Hindlimb muscle (tissue), 1 donor: ENCODE measurements at places on chromosomes 12 and 14. TPM values are rescaled to one million over a fixed set of nuclear protein-coding genes. Genes with fewer than 3 reads are reported as not detected.

Gene KRT72
- not detected for polyA plus RNA-seq

Gene GYS2
- polyA plus RNA-seq = 0.06 TPM

Gene WSCD2
- 1.7 TPM for polyA plus RNA-seq

Gene ADAM20
- polyA plus RNA-seq = 0.12 TPM

Gene ZNF891
- 2.4 TPM for polyA plus RNA-seq

Gene CMA1
- polyA plus RNA-seq = not detected

Gene NTF3
- polyA plus RNA-seq = 2.4 TPM

Gene ARHGEF40
- polyA plus RNA-seq = 65.6 TPM

Gene NDRG2
- polyA plus RNA-seq = 184 TPM

Gene PRH2
- polyA plus RNA-seq = not detected

Gene XPOT
- 37.6 TPM for polyA plus RNA-seq

Gene RERG
- polyA plus RNA-seq = 3.2 TPM

Gene KSR2
- polyA plus RNA-seq = not detected

Gene ITGB7
- polyA plus RNA-seq = 0.76 TPM

Gene TNFRSF1A
- 86.3 TPM for polyA plus RNA-seq

Gene CATSPERB
- polyA plus RNA-seq = 0.40 TPM

Gene DIO3
- polyA plus RNA-seq = 3.7 TPM

Gene DHRS2
- polyA plus RNA-seq = 0.10 TPM

Gene CMKLR1
- 4.5 TPM for polyA plus RNA-seq

Gene FLVCR2
- 15.1 TPM for polyA plus RNA-seq
